AG04450 (cell line): ENCODE measurements at places on chromosomes 4 and X.

DNA sequence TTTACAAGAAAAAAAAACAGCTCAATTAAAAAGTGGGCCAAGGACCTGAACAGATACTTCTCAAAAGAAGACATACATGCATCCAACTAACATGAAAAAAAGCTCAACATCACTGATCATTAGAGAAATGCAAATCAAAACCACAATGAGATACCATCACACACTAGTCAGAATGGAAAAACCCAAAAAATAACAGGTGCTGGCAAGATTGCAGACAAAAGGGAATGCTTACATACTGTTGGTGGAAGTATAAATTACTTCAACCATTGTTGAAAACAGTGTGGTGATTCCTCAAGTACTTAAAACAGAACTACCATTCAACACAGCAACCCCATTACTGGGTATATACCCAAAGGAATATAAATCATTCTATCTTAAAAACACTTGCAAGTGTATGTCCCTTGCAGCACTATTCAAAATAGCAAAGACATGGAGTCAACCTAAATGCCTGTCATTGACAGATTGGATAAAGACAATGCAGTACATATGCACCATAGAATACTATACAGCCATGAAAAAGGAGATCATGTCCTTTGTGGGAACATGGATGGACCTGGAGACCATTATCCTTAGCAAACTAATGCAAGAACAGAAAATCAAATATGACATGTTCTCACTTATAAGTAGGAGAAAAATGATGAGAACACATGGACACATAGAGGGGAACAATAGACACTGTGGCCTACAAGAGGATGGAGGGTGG is 97.6 kb downstream of the RAB28 start:
- no peak for DNase-seq

- no peak for DNase-seq
Observed at GRCh38 chr4:151862766-151863165, 102.0 kb upstream of the GATB start.

DNA sequence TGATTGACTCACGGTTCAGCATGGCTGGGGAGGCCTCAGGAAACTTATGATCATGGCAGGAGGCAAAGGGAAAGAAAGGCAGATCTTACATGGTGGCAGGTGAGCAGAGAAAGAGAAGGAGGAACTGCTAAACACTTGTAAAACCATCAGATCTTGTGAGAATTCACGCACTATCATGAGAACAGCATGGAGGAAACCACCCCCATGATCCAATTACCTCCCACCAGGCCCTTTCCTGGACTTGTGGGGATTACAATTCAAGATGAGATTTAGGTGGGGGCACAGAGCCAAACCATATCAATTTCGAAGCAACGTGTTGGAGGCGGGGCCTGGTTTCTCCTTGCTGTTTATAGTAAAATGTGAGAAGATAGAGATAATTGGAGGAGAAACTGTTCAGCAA is 167.4 kb downstream of the GABRB1 start:
- DNase-seq, result no peak

- DNase-seq, result no peak
Observed at GRCh38 chr4:113289766-113290165, 240.3 kb downstream of the ANK2 start.

- no peak for DNase-seq
Observed at GRCh38 chr4:15649914-15650545, 5.1 kb downstream of the FBXL5 start.

DNA sequence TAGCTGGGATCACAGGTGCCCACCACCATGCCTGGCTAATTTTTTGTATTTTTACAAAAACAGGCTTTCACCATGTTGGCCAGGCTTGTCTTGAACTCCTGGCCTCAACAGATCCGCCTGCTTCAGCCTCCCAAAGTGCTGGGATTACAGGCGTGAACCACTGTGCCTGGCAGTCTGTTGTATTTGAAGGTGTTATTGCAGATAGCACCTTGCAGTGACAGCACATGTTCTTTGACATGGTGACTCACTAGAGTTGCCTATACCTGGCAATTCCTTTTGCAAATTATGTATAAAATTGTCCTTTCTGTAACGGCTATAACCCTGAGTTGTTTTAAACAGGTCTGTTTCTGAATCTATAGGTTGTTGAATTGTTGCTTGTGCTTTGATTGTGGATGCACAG is 7.9 kb downstream of the OGT start:
- DNase-seq, result no peak

GRCh38 chrX:9526965-9527364 is 62.1 kb downstream of the TBL1X start:
- no peak for DNase-seq

- DNase-seq, result no peak
Observed at GRCh38 chrX:150768580-150769190, 75.5 kb downstream of the MTMR1 start.

- DNase-seq, result no peak
Observed at GRCh38 chrX:2488621-2489285, 12.0 kb downstream of the DHRSX start.

DNA sequence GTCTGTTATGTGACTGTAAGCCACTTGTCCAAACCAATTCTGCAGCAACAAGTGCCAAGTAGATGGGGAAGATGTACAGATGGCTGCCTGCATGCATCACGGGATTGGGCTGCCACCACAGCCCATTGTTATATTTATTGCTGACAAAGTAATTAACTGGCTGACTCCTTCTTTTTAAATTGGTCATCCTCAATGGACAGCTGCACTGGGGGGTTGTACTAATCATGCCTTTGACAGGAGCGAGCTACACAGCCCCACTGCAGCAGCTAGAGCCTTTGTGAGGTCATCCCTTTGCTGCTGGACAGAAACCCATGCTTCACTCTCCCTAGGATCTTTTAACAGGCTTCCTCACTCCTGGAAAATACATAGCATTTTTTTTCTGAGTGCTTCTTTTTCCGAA is 146.7 kb upstream of the CXXC4 start:
- DNase-seq, result no peak

GRCh38 chr4:168451331-168451730 is 29.0 kb downstream of the DDX60L start:
- DNase-seq, result no peak

DNA sequence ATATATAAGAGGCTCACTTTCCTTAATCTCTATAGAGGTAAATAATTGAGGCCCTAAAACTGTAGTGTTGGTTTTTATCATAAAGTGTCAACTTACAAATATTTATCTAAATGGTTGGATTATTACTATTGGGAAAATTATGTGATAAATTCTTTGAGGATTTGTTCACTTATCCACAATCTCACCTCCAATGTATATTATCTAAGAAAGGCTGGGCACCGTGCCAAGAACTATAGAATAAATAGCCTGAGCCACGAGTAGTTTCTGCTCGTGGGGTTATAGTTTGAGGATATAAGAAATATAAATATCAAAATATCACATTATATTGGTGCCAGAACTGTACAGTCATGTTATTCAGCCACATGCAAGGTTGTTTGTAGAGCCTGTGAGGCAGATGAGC is 177.9 kb downstream of the VEGFC start:
- DNase-seq, result no peak
